ENCODE measurements at places on chromosomes 6 and 20.

GRCh38 chr6:159117563-159117962 is 51.6 kb upstream of the FNDC1 start:
- no peak for DNase-seq

GRCh38 chr20:40016890-40017289 is 672.1 kb downstream of the MAFB start:
- DNase-seq: no peak

GRCh38 chr6:15423286-15423993 is 177.6 kb downstream of the JARID2 start:
- no peak for DNase-seq

GRCh38 chr6:157865249-157865648 is 42.2 kb downstream of the SNX9 start:
- DNase-seq: no peak

- no peak for DNase-seq
Measured at GRCh38 chr20:39898467-39898852, 790.6 kb downstream of the MAFB start.

DNA sequence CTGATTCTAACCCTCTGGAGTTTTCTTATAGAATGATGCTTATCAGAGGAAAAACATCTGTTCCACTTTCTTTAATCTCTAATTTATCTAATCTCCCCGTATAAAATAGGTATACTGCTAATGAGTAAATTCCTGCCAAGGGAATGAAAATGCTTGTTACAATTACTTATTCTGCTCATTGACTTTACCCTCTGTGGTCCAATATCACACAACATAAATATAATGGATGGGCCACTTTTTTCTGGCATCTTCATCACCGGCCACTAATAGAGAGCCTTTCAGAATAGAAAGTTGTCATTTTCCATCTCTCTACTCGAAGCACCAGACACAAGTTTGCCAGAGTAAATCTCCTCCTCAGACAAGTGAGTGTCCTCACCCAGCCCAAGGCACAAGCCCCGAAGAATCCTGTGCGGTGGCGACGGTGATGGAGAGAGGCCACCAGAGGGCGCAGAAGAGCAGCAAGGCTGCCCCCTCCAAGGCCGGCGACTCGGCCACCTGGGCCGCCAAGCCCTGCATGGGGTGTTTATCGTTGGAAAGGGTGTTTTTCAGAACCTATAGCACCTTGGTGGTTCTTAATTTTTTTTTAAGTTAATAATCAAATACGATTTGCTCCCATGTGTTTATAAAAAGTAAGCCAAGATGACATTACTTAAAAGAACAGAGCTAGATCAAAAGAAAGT is 212.9 kb upstream of the ARID1B start:
- peak; percentile 90 for DNase-seq

GRCh38 chr20:33313686-33314314 is 30.8 kb downstream of the BPIFB1 start:
- DNase-seq: no peak

GRCh38 chr20:18289306-18289705 is 979 bp downstream of the ZNF133 start:
- DNase-seq: no peak

GRCh38 chr6:7236306-7237209 is 76.4 kb downstream of the SSR1 start:
- DNase-seq: no peak

GRCh38 chr6:166169549-166170421 is 2.1 kb upstream of the TBXT start:
- no peak for DNase-seq

DNA sequence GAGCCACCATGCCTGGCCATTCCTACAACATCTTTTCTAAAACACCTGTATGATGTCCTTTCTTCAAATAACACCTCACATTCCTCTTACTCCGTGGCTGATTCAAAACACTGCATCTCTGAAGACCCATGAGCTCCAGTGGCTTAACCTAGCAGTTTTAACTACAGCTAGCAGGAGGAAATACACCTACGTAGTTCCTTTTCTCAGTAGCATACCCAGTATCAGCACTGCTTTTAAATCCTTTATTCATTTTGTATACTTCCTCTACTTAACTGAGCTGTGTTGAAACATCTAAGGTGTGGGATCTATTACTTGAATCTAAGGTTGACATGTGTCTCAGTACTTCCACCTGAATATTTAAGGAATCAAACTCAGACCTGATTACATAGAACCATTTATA is 113.6 kb upstream of the CCDC28A start:
- no peak for DNase-seq
